ENCODE measurements at places on chromosomes 1 and 21. TPM values are rescaled to one million over a fixed set of nuclear protein-coding genes. Genes with fewer than 3 reads are reported as not detected.

- DNase-seq: no peak
Measured at GRCh38 chr1:248862695-248862997, 3.8 kb upstream of the ZNF692 start.

DNA sequence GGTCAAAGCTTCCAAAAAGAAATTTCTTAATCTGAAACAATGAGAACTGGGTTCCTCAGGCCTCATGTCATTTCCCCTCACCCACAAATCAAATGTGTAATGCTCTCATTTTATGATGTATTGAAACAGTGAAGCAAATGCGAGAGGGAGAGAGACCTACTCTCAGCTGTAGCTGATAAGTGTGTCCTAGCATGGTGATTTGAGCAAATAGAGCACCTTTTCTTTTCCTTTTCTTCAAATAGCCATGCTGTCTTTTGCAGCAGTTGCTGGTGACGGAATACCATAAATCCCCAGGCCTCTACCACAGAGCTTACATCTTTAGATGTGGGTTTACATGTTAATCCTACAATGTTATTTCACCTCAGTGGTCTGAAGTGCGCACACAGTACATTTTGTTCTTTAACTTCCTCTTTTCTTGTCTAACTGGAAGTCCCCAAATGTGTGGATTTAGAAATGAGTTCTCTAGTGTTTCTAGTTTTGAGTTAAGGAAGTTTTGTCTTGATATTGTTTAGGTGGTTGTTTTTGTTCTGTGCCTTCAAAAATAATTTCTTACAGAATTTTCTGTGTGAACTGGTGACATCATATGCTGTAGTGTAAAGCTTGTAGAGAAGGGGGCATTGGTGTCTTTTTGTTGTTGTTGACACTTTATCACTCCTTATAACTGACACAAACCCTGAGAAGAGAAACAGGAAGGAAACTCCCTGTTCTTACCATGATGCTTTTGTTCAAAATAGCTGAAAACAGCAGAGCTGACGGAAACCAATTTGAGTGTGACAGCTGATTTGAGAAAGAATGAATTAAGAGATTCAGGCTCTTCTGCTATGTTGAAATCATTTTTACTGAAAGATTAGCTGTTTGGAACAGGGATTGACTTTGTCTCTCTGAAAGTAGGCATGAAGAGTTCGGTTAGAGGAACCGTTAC, 12.2 kb downstream of the SMAP2 start:
- DNase-seq: no peak

GRCh38 chr1:110768605-110769004, 93.9 kb upstream of the KCNA3 start:
- no peak for DNase-seq

DNA sequence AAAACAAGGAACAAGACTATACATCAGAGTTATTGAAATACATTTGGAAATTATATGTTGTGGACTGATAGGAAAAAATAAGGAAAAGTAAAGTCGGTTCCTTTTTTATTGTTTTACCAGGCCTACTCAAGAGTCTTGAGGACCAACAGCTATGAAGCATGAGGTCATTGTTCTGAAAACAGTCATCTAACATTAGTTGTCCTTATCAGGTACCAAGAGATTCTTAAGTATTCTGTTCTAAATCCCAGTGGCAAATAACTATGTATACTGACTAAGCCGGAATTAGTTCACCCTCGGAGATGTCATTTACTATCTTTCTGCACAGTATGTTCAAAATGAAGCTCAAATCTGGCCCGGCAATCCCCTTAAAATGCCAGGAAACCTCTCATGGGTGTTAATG, 585 bp downstream of the ADGRL4 start:
- no peak for DNase-seq

GRCh38 chr1:234842726-234843641, 233.0 kb upstream of the IRF2BP2 start:
- peak; percentile 81 for DNase-seq

- DNase-seq: no peak
Measured at GRCh38 chr1:157380523-157380922, 171.8 kb downstream of the FCRL5 start.

GRCh38 chr1:52195161-52195560, 53.3 kb downstream of the ZFYVE9 start:
- DNase-seq: no peak

DNA sequence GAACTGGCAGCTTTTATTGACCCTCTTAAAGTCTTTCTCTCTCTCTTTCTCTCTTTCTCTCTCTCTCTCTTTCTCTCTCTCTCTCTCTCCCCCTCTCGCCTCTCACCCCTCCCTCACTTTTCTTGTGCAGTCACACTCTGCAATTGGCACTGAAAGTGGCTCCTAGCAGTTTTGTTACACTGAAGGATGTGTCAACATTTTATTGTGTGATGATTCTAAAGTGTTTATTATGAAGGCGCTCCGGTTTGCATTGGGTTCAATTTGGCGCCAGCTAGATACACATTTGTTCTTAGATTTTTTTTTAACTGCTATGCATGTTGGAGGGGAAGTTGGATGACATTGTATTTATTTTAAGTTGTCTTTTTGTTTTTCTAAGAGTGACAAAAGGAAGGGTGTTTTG, 64.0 kb upstream of the CHRM3 start:
- no peak for DNase-seq

- no peak for DNase-seq
Measured at GRCh38 chr1:10063878-10064277, 31.1 kb downstream of the UBE4B start.

DNA sequence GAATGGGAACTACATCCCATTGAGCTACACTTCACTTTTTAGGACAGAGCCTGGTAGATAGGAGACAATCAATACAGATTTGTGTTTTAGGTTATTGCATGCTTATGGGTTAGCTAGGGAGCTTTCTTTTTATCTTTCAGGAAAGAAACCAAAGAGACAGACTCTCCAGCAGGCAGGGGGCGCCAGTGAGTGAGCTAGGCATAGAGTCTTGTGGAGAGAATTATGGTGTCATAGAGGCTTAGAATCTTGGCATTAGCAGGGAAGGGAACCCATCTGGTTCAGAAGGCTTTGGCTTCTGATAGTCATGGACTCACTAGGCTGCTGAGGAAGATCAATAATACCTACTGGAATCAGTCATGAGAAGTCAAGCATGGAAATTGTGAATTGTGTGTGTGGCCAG, at the start of gene SMCP:
Gene SMCP (plus strand): TSS at position 281 of the 400 bp plus-strand sequence. CDS start 6,101 bp downstream, outside the sequence.
- DNase-seq: no peak

DNA sequence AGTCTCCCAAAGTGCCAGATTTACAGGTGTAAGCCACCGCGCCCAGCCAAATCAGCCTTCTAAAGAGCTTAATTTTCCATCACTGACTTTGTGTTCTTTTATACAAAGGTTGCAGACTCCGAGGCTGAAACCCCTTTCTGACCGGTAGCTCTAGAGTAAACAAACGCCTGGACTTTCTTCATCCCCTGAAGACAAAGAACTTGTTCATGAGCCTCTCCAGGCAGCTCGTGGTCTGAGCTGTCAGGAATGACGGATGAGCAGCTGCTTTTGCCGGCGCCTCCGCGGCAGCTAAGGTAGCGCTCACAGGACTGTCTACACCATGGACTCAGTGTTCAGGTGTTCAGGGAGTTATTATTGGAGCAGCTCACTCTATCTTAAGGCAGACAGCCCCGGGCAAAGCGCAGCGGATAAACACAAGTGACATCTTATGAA, 128.5 kb upstream of the ERRFI1 start:
- DNase-seq: no peak

DNA sequence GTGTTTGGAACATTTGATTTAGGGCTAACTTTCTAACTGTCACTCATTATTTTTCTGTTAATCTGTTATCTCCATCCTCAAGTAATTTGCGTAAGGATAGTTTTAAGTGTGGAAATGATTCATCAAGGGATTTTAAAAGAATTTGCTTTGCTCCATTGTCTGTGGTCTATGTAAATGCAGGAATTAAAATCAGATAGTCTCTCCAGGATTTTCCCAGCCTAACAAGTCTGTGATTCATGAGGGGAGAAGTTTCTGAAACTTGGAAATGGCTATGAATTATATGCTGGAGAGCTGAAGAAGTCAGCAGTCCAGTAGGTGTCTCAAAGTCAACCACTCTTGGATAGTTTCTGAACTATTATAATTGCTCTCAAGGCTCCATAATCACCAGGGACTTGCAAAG, 264.5 kb downstream of the MRPL39 start:
- no peak for DNase-seq

DNA sequence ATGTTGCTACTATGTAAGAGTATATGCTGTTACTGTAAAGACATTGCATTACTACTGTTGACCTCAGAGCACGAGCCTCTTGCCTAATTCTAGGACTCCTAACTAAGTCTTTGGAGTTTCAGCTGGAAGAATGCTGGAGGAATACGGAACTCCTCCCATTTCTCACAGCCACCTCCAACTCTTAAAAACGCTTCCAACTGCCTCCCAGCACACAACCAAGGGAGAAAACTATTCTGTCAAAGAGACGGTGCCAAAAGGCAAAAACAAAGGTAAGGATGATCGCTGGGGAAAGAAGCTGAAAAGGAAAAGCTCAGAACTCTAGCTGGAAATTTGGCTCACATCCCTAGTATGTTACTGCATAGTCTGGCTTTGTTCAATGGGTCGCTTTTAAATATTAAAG, at the start of gene FMO2:
Gene FMO2 (plus strand): TSS at position 210 of the 400 bp plus-strand sequence. CDS start 414 bp downstream, outside the sequence.
- no peak for DNase-seq

The ETV3L gene
- not detected for total RNA-seq

The CREB3L4 gene
- total RNA-seq: 4.1 TPM

The TTLL7 gene
- 3.6 TPM for total RNA-seq

The COL8A2 gene
- total RNA-seq: 1.4 TPM

The UBL4B gene
- not detected for total RNA-seq

The FALEC gene
- not detected for total RNA-seq

Data from Right ventricle myocardium superior (tissue), 1 donor.